Mucosa of descending colon (tissue), 3 donors: ENCODE measurements at places on chromosomes 4 and X. TPM values are rescaled to one million over a fixed set of nuclear protein-coding genes. Genes with fewer than 3 reads are reported as not detected.

GRCh38 chrX:672931-673330 lies 42.3 kb downstream of the SHOX start:
- no peak for DNase-seq

DNA sequence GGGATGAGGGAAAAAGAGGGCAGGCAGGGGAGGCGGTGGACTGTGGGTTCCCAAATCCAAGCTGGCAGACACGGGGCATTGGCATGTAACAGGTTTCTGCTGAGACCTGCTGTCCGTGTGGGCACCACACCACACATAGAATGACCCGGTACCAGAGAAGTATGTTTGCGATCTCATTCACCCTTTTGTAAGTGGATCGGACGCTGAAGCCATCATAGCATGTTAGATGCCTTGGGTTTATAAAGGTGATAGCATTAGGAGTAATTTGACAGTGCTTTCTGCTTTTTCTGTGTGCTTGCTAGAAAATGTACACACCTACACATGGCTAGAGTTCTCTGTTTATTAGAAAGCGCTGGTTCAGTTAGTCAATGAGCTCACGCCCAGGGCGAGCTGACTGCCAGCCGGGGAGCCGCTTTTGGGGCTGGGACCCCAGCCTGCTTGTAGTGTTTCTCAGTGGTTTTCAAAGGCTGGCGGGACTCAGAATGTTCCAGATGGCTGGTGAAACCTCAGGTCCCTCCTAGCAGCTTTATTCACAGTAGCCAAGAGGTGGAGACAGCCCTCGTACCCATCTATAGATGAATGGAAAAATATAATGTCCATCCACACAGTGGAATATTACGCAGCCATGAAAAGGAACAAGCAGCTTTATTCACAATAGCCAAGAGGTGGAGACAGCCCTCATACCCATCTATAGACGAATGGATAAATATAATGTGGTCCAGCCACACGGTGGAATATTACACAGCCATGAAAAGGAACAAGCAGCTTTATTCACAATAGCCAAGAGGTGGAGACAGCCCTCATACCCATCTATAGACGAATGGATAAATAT lies 579 bp downstream of the IL3RA start:
- DNase-seq, result no peak

GRCh38 chr4:121428721-121429120 lies 47.9 kb upstream of the QRFPR start:
- DNase-seq, result no peak

- DNase-seq, result no peak
Observed at GRCh38 chr4:43348591-43348990, 456.1 kb downstream of the GRXCR1 start.

The ZFYVE28 gene
- total RNA-seq, result 42.9 TPM

DNA sequence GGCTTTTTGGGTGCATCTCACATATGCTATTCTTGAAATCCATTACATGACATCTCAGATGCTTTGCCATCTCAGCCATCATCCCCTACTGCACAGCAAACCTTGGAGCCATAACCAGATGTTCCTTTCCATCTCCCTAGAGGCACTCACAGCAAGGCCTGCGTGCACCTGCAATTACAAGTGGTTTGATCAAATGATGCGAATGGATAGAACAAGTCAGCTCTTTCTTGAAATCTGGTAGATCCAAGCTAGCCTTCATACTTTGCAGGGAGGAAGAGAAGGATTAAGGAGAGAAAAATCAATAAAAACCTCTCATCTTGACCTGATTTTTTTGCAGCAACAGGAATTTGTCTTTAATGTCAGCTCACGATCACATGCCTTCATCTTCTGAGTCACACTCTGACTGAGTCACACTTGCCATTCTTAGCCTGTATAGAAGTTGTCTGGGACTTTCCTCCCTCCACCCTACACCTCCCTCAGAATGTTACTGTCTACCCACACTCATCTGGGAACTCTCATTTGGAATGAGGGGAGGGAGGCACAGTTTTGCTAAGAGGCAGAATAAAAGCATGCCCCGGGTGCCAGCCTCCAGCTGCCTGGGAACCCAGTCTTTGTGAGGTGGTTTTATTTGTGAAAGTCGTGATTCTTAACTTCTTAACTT lies 11.9 kb upstream of the TRIML1 start:
- DNase-seq, result no peak

DNA sequence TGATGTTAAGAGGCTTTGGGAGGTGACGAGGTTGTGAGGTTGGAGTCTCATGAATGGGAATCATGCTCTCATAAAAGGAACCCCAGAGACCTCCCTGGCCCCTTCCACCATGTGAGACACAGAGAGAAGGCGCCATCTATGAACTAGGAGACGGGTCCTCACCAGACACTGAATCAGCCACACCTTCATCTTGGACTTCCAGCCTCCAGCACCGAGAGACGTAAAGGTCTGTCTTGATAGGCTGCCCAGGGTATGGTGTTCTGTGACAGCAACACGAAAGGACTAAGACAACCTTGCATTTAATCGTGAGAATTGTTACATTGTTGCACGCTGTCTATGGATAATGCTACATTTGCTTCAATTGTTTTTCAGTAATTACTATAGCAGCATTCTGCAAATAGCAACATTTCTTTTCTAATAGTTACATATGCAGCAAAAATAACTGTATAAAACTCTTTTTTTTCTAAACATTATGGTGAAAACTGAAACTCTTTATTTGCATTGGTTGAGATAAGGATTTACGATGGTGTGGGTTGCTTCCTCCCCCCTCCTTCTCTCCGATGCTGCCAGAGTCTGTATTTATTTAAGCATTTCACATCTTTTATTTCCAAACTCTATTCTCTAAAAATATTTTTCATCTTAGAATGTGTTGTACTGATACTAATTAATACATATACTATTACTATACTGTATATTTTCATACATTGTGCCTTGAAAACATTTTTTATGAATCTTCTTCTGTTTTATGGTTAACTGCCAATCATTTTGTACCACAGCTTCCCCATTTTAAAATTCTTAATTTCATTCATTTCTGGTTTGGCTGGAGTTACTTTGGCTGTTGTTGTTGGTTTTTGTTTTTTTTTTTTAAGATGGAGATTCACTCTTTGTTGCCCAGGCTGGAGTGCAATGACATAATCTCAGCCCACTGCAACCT lies 26.4 kb upstream of the AKAP17A start:
- DNase-seq, result no peak

The SPON2 gene
- 19.6 TPM for total RNA-seq

- DNase-seq, result no peak
Observed at GRCh38 chr4:60544981-60545380, 655.1 kb upstream of the ADGRL3 start.

- DNase-seq, result no peak
Observed at GRCh38 chr4:35820003-35820402, 424.3 kb downstream of the ARAP2 start.

The S100G gene
- total RNA-seq, result not detected

DNA sequence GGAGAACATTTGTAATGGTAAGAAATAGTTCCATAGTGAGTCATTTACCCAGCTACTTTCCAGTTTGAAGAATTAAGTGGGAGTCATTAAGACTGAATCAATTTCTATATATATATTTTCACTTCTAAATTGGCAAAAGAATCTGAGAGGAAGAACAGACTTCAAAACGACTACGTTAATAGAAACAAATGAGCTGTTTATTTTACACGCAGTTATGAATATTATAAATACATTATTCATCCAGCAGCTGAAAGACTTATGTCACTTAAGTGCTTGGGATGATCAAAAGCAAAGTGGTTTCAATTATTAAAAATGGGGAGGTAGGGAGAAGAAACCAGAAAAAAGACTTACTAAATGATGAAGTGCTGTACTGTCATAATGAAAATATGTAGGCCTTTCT lies 260.5 kb upstream of the DDX53 start:
- no peak for DNase-seq

- no peak for DNase-seq
Observed at GRCh38 chrX:150258463-150259430, 104.4 kb upstream of the MAMLD1 start.

- DNase-seq, result no peak
Observed at GRCh38 chrX:105299286-105299685, 78.8 kb upstream of the TEX13A start.

GRCh38 chrX:19702856-19703255 lies 184.5 kb downstream of the SH3KBP1 start:
- DNase-seq, result no peak

The UGT2B11 gene
- total RNA-seq, result 0.13 TPM

GRCh38 chr4:123412091-123412505 lies 15.5 kb downstream of the SPRY1 start:
- no peak for DNase-seq

DNA sequence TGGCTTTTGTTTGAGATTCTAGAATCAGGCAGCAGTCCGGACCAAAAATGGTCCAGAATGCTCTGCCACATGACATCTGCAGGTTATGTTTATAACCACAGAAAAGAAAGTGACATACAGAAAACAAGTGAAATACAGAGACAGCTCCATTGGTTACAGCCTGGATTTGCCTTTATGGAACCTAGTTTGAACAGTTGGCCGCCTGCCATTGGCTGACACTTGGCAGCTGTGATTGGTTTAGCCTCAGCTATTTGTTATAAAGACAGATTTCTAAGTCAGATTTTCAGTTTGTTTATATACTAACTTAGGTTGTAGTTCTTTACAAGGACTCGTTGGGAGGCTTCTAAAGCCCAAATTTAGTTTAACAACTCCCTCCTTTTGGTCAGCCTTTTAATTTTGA lies 40.8 kb upstream of the IL9R start:
- no peak for DNase-seq

GRCh38 chr4:139848028-139848427 lies 182.4 kb downstream of the MGST2 start:
- DNase-seq, result no peak

DNA sequence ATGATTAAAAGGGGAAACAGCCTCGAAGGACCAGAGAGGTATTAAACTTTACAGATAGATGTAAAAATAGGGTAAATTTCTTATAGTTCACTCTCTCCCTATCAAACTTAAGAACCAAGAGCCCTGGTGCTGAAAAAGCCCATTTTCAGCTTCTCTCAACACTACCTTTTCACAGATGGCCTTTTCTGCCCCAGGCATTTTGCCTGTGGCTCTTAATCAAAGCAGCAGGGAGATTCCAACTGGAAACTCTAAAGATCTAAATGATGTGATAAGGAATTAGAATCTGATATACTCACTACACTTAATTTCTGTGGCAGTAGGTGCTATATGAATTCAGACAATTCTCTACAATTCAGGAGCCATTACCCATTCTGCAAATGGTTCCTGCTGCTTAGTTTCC lies 60.0 kb downstream of the AMMECR1 start:
- no peak for DNase-seq

- no peak for DNase-seq
Observed at GRCh38 chrX:23935106-23935505, 27.3 kb downstream of the CXorf58 start.

DNA sequence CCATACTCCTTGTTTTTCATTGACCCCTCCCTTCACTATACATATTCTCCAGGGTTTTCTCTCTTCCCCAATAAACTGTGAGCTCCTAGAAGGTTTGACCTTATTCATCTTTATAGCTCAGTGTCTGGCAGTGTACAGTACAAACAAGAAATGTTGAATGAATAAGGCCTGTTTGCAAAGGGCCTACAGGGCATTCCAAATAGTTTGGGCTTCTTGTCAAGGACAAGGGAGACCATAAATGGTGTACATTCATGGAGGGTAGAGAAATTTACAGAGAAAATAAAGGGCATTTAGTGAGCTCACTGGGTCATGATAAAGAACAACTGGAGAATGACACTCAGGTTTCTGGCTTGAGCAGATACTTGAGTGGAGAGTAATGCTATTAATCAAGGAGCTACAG lies 47.5 kb upstream of the EIF1AX start:
- no peak for DNase-seq

GRCh38 chr4:109511414-109511813 lies 48.6 kb upstream of the MCUB start:
- DNase-seq, result no peak

DNA sequence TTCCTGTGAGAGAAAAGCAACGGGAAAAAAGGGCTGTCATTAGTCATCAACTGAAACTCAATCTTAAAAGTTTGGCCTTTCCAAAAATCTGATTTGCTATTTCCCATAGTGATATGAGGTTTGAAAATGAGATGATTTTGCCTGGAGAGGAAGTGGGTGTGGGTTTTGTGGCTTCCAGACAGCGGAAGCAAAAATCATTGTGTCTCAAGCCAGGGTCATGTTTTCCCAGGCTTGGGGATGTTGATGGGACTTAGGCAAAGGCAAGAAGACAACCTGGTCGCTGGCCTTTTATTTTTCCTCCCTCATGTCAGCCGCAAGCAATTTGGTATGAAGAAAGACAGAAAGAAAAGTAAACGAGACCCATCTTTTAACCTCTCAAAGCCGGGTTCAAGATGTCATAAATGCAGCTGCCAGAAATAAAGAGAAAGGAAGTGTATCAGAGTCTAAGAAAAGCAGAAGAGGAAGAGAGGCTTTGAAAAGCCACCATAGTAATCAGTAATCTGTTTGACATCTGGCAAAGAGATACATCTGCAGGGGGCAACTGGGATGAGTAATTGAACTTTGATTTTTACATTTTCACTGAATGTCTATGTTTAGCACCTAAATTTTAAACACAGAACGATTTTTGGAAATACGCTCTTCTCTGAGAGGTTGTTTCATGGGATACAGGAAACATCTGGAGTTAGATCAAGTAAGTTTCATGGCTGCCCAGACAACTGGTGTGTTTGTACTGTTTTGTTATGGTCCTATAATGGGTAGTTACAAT lies 521.6 kb upstream of the SLIT2 start:
- DNase-seq, result no peak

GRCh38 chr4:150004481-150004880 lies 73.8 kb upstream of the DCLK2 start:
- DNase-seq, result no peak

DNA sequence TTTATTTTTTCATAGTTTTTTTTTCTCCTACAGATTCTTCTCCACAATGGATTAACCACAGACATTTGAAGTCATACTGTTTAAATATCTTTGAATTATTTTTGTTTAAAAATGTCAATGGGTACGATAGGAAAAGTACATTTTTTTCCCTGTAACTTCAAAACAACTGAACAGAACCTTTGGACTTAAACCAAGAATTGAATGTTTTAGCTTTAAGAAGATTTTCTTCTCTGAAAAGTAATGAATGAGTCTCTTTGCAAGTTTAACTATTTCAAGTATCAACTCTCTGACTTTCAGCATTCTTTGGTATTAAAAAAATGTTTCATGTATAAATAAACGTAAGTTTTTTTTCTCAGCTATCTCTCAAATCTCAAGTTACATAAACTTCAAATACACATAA lies 364.3 kb downstream of the FBXO8 start:
- no peak for DNase-seq

GRCh38 chr4:150569384-150569987 lies 12.5 kb upstream of the MAB21L2 start:
- DNase-seq, result no peak

The KLF8 gene
- 6.5 TPM for total RNA-seq

- DNase-seq, result no peak
Observed at GRCh38 chr4:15457406-15458201, 12.1 kb upstream of the CC2D2A start.

- DNase-seq, result no peak
Observed at GRCh38 chr4:177901786-177902185, 459.5 kb upstream of the AGA start.

- DNase-seq, result no peak
Observed at GRCh38 chrX:46040001-46040400, 505.2 kb downstream of the ZNF674 start.
